Activated CD8-positive, alpha-beta memory T cell treated with anti-CD3 and anti-CD28 coated beads for 1 hour (primary cell): ENCODE measurements at places on chromosomes 1 and 21.

- DNase-seq = no peak
These were observed 16.4 kb downstream of the ECHDC2 start for GRCh38 chr1:52904927-52905698.

DNA sequence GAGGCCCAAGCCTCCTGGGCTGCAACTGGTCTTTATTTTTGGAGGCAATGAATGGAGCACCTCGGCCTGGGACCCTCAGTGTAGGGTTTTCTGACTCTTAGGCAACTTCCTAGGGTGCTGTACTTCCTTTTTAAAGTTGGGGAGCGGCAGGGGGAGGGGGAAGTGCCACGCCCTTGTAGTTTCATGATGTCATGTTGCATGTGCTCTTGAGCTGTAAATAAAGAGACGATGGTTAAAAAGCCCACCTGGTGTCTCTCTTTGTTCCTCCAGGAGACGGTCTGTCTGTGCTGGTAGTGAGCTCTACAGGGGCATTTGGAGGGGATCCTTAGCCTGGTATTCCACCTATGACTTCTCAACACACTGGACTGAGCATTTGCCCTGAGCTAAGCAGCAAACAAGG, 10.3 kb upstream of the AGTRAP start:
- DNase-seq = no peak

DNA sequence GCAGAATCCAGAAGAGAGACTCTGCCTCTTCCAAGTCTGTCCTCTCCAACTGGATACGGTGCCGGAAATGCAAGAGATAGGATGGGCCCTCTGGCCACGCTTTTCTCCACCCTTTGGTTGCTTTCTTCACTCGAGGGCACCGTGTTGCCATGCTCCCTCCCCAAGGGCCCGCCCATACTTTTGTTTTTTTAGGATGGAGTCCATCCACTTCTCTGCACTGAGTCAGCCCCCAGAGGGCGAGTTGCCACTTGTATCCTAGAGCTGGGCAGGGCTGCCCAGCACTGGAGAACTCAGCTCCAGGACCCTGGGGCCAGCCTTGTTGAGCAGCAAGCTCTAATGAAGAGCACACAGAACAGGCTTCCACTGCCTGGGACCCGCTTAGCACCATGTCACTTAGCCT, 25.5 kb downstream of the IFNGR2 start:
- no peak for DNase-seq

- DNase-seq = no peak
These were observed 7.2 kb downstream of the PKP1 start for GRCh38 chr1:201290551-201290950.

DNA sequence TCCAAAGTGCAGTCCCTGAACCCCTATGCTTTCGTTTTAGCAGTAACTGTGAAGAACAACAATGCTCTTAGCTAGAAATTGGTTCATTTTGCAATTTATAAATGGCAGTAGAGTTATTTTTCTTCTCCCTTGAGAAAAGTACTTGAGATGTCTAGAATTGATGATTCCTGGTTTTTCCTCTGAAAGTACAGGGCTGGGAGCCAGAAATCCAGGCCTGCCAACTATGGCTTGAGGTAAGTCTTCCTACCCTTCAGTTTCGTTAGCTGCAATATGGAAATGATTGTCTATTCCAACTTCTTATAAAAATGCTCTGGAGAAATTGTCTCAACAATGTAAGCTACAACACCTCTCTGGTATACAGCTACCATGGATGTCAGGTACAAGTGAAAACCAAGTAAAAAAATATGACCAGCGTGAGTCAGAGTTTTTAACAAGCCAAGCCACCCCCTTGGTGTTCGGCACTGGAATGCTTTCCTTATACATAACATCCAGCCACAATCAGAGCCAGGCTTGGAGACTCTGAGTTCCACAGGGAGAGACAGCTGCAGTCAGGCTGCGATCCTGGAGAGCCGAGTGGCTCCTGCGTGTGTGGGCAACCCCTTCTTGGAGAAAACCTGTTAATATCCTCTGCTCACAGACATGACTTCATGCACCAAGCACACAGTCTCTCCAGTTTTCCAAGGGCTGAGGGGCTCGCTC, 22.0 kb downstream of the TSPAN2 start:
- no peak for DNase-seq

- no peak for DNase-seq
These were observed 256.9 kb upstream of the DUSP10 start for GRCh38 chr1:221998781-221999180.

DNA sequence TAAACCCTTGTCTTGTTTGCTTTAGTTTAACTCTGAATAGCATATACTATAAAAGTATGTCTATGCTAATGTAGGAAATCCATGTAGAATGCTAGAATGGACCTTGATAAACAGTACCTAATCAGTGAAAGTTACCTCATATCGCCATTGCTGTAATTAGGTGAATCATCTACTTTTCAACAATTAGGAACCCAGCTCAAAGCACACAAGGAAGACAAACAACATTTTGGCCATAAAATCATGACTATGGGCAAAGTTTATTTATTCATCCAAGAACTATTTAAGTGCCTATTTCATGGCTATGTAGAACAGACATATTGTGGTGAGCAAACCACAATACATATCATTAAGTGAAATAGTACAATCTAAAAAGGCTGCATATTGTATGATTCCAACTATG, 1043.2 kb downstream of the BRINP3 start:
- DNase-seq = no peak

GRCh38 chr1:100631015-100631551, 88.5 kb upstream of the VCAM1 start:
- DNase-seq = no peak

DNA sequence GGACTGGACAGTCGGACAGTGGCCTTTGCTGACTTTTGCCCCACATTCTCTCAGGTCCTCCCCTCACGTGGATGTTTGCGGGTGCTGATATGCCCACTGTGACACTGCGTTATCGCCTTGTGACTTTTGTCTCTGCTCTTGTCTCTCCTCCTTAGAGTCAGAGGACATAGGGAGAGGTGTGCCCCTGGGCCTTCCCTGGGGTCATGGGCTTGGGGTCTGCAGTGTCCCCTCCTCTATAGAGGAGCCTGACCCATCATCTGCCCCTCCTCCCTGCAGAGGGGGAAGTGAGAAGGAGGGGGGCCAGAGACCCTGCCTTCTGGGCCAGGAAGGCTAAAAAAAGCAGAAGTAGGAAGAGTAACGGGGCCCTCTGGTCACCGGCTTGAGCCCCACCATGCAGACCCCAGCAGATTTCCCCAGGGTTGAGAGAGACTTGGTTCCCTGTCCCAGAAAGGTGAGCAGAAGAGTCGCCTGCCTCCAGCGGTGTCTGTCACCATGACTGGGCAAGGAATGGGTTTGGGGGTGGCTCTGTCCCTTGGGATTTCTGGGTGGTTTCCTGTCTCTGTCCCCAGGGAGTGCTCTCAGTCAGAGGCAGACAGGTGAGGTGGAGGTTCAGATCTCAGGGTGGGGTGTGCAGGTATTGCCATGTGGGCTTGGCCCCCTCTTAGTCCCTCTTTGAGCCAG, 13.3 kb downstream of the RPS6KA1 start:
- no peak for DNase-seq

GRCh38 chr1:232291681-232292080, 338.3 kb downstream of the SIPA1L2 start:
- no peak for DNase-seq

DNA sequence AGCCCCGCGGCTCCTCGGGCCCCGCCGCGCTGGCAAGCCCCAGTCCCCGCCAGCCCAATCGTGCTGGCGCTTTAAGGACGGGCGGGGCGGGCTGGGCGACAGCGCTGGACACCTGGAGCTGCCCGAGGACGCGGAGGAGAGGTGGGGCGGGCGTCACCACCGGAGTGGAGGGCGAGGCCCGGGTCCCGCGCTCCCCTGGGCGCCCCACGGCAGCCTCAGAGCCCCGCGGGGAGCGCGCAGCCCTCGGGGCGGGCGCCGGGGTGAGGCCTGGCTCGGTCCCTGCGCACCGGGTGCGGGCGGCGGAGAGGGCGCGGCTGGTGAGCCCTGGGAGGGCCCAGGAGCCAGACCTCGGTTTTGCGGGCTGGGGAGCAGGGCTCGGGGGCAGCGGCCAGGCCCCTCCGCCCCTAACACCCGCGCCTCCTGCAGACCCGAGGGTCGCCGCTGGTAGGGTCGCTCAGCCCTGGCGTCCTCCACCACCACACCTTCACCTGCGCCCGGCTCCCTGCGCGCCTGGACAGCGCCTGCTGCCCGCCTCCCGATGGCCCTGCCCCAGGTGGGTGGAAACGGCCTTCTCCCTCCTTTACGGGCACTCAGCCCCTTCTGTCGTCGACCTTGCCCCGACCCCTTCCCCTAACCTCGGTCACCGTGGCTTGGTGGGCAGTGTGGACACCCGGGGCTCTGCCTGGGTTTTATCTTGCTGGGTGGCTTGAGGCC, at the start of gene TMEM61:
Gene TMEM61 (plus strand): TSS at position 101 of the 714 bp plus-strand sequence. CDS start 438 bp downstream, at position 539.
- DNase-seq = no peak

DNA sequence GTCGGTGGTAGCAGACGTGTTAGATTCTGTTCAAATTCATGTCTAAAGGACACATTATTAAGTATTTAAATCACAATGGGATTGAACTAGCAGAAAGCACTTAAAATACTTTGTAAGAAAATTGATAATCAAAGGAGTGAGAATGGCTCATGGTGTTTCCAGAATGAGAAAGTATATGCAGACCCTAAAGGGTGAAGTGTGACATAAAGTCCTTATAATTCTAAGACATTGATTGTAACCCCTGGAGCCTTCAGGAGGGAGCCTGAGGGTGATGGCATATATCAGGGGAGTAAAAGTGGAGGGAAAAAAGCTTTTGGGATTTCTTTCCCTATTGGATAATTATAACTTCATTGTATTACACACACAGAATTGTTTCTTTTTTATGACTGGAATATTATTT, at the start of gene OR2C3:
Gene OR2C3 (minus strand): TSS at position 101 of the 400 bp plus-strand sequence. CDS start 3,929 bp downstream, outside the sequence.
- DNase-seq = no peak

DNA sequence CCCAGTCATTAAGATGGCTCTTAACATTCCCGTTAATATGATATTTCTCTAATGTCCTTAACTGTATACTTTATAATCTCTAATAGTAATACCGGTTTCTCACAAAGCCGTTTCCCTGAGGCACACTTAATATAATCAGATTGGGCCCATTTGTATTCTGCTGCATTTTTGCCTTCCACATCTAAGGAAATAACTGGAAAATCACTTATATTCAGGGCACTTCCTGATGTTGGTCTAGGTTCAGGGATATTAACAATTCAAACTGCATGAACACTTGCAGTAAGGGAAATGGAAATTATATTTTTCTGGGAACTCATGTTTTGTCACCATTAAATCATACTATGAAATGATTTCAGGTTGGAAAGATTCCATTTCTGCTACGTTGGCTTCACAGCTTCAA, 119.8 kb downstream of the TPR start:
- DNase-seq = no peak

DNA sequence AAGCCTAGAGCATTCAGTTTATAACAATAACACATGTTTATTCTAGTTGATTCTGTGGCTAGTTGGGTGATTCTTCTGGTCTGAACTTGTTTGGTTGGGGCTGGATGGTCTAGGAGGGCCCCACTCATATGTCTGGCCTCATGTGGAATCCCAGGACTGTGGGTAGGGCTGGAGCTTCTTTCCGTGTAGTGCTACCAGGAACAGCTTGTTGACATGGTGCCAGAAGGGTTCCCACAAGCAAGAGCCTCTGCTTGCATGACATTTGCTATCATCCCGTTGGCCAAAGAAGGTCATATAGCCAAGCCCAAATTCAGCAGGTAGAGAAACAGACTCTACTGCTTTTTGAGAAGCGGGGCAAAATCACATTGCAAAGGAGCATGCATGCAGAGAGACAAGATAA, 67.6 kb upstream of the PPP2R5A start:
- no peak for DNase-seq

DNA sequence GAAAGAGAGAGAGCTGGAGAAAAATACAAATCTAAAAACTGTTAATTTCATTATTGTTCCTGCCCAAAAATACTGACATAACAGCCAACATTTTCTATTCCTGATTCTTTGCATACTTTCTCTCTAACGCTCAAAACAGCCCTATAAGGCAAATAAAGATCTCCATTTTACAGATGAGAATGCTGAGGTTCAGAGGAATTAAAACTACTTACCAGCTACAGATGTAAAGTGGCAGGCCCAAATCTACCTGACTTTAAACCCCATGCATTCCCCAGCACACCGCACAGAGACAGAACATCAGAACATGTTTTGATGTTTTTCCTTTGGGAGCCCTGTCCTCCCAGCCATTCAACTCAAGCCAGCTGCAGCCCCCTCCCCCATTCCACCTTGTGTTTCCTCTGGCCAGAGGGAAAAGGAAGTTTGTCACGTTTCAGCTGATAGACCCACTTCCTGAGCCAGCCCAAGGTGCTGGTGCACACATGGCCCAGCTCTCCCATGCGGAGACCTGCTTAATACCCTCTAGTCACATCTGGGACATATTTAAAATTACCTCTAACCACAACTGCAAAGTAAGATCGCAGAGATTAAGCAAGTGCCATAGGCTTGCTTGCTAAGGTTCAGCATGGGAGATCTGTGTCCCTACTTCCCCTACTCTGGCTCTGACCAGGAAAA, 133.1 kb upstream of the NFIA start:
- no peak for DNase-seq

DNA sequence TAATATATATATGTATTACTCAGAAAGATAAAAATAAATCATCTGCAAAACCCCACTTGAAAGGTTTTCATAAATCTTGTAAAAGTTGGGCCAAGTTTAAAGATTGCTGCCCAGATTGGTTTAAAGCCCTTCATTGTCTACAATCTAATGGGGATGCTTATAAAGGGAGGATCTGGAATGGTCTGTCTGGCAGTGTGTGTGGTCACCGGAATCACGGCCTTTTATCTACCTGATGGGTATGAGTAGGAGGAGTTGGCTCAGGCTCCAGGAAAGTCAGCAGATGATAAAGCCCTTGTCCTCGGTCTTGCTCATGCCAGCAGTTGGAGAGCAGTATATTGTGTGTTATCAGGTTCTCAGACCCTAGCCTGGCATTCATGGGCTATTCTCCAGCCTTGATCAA, 197.7 kb downstream of the ROR1 start:
- no peak for DNase-seq

- DNase-seq = no peak
These were observed 622.7 kb downstream of the LMO4 start for GRCh38 chr1:87951409-87951808.

- DNase-seq = no peak
These were observed 140.9 kb upstream of the ARHGEF16 start for GRCh38 chr1:3313576-3313950.

DNA sequence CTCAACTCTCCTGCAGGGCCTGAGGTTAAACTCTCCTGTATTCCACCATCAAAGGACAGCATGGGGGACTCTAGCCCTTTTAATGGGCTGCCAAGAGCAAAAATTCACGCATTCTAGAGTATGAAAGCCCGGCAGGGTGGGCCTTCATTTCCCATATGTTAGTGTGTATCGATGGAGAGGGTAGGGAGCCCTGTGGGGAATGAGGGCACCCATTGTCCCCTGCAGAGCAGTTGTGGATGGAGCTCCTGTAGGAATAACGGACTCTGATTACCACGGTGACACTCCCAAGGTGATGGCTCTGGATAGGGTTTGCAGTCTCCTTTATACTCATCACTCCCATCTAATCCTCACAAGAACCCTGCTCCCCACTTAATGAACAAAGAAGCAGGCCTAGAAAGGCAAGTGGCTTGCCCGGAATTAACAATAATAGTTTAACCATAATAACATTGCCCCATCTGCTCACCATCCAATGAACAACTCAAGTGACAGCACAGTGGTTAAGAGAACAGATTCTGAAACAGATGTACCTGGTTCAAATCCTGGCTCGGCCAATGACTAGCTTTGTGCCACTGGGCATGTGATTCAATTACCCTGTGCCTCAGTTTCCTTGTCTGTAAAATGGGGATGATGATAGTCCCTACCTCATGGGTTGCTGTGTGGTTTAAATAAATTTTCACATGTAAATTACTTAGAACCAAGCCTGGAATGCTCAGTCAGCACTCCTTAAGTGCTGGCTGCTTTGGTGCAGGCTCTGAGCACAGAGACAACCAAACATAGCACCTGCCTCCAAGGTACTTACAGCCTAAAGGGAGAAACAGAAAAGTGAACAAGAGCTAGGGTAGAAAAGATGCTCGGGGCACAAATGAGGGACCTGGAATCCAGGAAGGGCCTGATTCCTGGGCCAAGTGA, 29.0 kb downstream of the HIVEP3 start:
- no peak for DNase-seq
